NCI-H187 treated with DMSO at 0.1 percent for 48 hours (cell line): ENCODE measurements at places on chromosomes 11 and 22.

DNA sequence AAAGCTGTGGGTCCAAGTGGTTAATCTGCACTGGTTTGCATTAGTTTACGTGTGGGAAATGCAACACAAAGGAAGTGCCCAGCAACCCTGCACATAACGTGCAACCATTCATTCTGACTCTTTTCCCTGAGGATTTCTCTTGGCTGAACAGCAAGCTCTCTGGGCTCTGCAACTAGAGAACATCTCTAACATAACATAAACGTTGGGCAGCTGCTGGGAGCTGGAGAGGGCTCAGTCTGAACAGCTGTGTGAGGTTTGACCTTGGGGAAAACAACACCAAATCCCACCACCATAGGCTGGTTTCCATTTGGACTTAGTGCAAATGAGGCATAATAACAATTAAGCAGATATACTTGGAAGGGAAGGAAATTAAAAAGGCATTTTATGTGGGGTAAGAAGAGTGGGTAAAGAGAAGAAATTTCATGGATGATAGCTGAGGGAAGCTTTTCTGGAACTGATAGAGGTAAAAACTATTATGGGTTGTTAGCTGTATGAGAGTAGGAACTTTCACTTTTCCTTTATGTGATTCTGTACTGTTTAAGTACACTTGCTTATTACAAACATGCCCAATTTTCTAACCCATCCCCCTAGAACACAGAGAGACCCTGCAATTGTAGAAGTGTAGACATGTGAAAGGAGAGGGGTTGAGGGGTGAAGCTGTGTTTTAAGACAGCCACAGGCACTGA is 76.2 kb downstream of the SNX19 start:
- no peak for DNase-seq

DNA sequence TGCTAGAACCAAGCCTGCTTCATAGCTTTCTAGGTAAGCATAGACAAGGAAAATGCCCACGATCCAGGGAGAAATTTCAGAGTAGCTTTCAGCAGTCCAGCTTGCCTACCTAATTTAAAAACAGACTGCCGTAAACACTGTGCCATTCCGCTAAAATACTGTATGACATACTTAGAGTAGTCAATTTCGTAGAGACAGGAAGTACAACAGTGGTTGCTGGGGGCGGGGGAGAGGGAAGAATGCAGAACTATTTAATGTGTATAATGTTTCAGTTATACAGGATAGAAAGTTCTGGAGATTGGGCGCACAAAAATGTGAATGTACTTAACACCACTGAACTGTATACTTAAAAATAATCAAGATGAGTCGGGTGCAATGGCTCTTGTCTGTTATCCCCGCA is 56.7 kb downstream of the C11orf58 start:
- no peak for DNase-seq

DNA sequence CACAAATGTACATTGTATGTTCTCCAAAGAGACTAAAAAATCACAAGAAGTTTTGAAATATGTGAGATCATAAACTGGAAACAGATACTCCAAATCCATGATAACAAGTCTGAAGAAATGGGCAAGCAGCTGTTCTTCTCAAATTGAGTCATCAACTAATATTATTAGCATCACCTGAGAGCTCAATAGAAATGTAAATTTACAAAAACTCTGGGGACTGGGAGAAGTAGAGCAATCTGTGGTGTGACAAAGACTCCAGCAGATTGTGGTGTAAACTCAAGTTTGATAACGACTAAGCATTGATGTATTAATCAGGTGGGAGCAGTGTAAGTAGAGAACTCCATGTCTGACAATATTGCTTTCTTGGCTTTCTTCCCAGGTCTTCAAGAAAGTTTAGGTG is 53.2 kb downstream of the GLYATL1 start:
- no peak for DNase-seq

DNA sequence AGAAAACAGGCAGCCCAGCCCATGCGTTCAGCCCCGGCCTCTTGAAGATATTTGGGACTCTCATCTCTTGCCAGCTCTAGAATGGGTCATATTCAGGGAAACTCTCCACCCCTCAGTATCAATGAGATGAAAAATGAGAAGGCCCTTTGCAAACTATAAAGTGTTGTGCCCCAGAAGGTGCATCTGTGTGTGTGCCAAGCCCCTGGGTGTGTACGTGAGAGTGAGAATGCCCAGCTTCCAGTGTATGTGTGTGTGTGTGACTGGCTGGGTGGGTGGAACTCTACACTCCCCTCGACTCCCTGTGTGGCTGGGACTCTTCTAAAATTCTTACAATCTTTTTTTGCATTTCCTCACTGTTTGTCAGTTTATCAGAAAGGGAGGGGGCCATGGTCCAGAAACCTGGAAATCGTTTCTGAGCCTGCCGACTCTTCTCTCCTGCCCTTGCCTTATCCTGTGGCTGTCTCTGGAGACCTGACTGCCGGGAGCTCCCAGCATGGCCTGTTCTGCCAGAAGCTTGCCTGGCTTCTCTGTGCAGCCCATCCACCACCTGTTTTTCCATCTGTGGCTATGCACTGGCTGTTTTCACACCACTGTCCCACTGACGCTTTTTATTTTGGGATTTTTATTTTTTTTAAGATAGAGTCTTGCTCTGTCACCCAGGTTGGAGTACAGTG is 1.2 kb downstream of the P2RY6 start:
- DNase-seq = no peak

GRCh38 chr22:49814856-49815255 is 12.8 kb downstream of the BRD1 start:
- no peak for DNase-seq

GRCh38 chr11:96284917-96285316 is 58.1 kb downstream of the MAML2 start:
- no peak for DNase-seq

DNA sequence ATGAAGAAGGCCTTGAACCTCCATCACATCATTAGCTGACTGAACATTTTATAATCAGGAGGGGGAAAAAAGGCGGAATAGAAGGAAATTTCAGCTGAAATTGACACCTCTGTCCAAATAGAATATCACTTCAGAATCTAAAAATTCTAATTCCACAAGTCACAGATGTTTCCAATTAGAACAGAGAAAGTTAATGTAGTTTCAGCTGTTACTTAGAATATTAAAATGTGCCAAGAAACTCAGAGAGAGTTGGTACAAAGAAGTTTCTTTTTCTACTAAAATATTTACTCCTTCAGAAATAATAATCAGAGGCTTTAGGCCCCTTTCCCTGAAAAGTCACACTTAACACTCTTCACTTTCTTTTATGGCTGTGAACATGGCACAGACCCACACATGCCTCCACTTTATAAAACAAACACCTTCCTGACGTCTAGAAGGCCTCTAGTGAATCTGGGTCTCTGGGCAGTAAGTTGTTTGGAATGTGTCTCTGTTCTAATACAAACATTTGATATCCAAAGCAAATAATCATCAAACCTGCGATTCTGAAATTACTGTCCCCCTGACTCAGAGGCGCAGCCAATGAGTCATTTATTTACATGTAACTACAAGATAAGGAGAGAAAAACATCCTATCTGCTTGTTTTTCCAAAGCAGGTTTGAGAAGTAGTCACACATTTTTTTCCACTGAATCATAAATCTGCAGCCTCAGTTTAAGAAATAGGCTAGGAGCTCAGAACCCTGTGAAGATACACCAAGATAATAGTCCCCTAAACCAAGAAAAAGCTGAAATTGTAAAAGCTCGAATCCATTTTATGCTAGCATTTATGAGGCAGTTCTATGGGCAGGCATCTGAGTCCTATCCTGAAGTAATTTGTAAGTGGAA is 148.4 kb downstream of the ME3 start:
- DNase-seq = no peak
